Camera-type eye (tissue), 1 donor: ENCODE measurements at places on chromosomes 7 and 10. TPM values are rescaled to one million over a fixed set of nuclear protein-coding genes. Genes with fewer than 3 reads are reported as not detected.

The NPSR1 gene
- total RNA-seq, result 0.99 TPM

The CYP26A1 gene
- 16.8 TPM for total RNA-seq

The HSPA12A gene
- 35.0 TPM for total RNA-seq

The TRIM50 gene
- total RNA-seq, result not detected

The SLC39A12 gene
- 18.0 TPM for total RNA-seq

The PRPS1L1 gene
- not detected for total RNA-seq

The MYL10 gene
- 3.8 TPM for total RNA-seq

The GNAT3 gene
- not detected for total RNA-seq

The SLC29A4 gene
- 24.8 TPM for total RNA-seq

The ZNF518A gene
- 74.9 TPM for total RNA-seq

The FBXL13 gene
- total RNA-seq, result 10.0 TPM

The POLL gene
- total RNA-seq, result 21.9 TPM

The HOXA13 gene
- total RNA-seq, result 0.11 TPM

The FIS1 gene
- 133 TPM for total RNA-seq

The CPXM2 gene
- total RNA-seq, result 27.7 TPM

The LIPM gene
- total RNA-seq, result not detected

The PDK4 gene
- 8.9 TPM for total RNA-seq

The ECHDC3 gene
- total RNA-seq, result 15.7 TPM

The RBP3 gene
- 348 TPM for total RNA-seq

The GRIFIN gene
- total RNA-seq, result not detected

The ANKRD7 gene
- total RNA-seq, result 4.4 TPM

The FGFBP3 gene
- total RNA-seq, result 15.3 TPM

The CDC14C gene
- 0.22 TPM for total RNA-seq
